ENCODE measurements at places on chromosomes 6 and 20. TPM values are rescaled to one million over a fixed set of nuclear protein-coding genes. Genes with fewer than 3 reads are reported as not detected.
A peak's percentile ranks its signal among the peaks of the same experiment; 100 is the strongest.

- DNase-seq: peak; percentile 82
Measured at GRCh38 chr6:31791324-31792089, 4.0 kb downstream of the VARS1 start.

- DNase-seq: no peak
Measured at GRCh38 chr6:169806701-169807100, 55.3 kb downstream of the ERMARD start.

GRCh38 chr6:38027685-38028373 is 208.3 kb downstream of the ZFAND3 start:
- DNase-seq: no peak

- no peak for DNase-seq
Measured at GRCh38 chr6:52373151-52373690, 11.3 kb downstream of the PAQR8 start.

- no peak for DNase-seq
Measured at GRCh38 chr6:44404022-44404714, 16.7 kb downstream of the CDC5L start.

GRCh38 chr6:71287038-71287437 is 1.6 kb upstream of the OGFRL1 start:
- DNase-seq: no peak

DNA sequence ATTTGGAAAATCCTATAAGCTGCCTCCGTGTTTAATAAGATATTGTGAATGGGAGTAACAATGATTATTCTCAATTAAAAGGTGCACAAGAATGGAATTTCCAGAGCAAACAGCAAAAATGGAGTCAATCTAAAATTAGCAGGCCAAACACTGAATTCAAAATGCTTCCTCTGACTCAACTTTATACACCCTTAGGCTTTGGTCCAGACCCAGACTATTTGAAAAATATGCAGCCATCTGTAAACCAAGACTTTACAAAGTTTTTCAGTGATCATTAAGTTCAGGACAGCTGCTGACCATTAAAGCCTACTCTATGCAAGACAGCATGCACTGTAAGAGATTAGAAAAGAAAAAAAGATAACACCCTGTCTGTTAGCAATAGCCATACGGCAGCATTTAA is 39.4 kb upstream of the CCN6 start:
- DNase-seq: no peak

- DNase-seq: peak; percentile 70
Measured at GRCh38 chr6:170293341-170294231, 2.7 kb upstream of the DLL1 start.

- DNase-seq: no peak
Measured at GRCh38 chr6:169409742-169410312, 156.2 kb upstream of the THBS2 start.

- DNase-seq: no peak
Measured at GRCh38 chr6:163038317-163038716, 310.5 kb downstream of the PACRG start.

GRCh38 chr6:168526841-168527281 is 85.9 kb downstream of the SMOC2 start:
- no peak for DNase-seq

GRCh38 chr20:54256202-54256601 is 48.3 kb downstream of the PFDN4 start:
- DNase-seq: no peak

DNA sequence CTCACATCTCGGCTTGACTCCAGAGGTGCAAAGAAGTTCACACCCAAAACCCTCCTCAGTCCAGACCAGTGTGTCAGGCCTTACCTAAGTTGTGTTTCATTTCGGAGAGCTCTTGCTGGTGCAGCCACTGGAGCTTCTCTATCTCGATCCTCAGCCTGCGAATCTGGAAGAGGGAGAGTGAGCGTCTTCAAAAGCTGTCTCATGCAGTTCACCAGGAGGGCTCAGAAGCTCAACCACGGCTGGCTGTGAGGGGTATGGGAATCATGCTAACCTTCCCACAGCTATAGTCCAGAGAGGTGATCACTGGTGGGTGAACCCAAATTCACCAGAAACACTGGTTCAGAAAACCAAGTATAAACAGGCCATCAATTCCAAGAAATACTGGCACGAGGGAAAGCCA is 129.4 kb downstream of the ZMYND8 start:
- no peak for DNase-seq

GRCh38 chr6:12598919-12599318 is 117.6 kb upstream of the PHACTR1 start:
- DNase-seq: no peak

- no peak for DNase-seq
Measured at GRCh38 chr20:5570452-5570851, 179.7 kb upstream of the SHLD1 start.

DNA sequence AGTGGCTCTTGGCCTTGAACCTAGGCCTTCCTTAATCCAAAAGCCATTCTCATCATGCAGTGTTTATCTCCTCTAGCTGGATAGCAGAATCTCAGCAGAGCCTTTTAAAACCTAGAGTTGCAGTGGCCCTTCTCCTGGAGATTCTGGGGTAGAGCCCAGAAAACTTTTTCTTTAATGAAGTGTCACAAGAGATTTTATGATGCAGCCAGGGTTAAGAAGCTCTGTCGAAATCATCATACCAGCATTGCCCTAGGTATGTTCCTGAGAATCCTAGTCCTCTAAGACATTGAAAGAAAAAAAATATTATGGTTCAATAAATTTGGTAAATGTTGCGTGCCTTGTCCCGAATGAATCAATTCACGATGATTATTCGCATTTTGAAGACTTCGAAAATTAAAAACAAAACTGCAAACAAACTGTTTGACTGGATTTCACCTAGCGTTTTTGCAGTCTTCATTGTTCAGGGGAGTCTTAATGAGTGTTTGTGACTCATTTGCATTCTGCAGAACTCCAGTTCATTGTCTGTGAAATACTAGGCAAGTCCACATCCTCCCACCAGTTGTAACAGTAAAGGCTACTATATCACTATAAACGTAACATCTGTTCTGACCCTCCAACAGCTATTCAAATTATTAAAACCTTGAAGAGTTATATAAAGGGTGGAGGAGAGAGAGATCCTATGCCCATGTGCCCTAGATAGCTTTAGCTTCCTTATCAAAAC is 198.6 kb downstream of the UST start:
- no peak for DNase-seq

- DNase-seq: peak; percentile 52
Measured at GRCh38 chr20:1900321-1900801, 5.2 kb downstream of the SIRPA start.

GRCh38 chr20:60139663-60140446 is 181.6 kb downstream of the CDH26 start:
- DNase-seq: no peak

GRCh38 chr6:123276546-123276980 is 280.5 kb downstream of the CLVS2 start:
- DNase-seq: no peak

DNA sequence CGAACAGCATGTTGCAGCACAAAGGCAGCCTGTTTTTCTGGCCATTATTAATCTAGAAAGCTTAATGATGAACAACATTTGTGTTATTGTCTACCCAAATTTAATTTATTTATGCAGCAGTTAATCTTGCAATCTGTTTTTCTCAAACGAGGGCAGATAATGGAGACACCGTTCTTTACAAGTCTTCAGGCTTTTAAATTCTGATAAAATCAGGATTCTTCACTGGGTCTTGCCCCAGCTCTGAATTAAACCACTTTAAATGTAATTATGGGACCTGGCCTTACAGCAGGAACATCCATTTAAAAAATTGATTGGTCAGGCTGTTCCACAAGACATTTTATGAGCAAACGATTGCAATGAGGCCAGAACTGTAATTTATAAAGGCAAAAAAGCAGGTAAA is 26.5 kb upstream of the INSM1 start:
- no peak for DNase-seq

GRCh38 chr6:56279331-56280080 is 32.1 kb upstream of the COL21A1 start:
- no peak for DNase-seq

GRCh38 chr20:37309936-37310590 is 20.6 kb downstream of the MANBAL start:
- DNase-seq: no peak

DNA sequence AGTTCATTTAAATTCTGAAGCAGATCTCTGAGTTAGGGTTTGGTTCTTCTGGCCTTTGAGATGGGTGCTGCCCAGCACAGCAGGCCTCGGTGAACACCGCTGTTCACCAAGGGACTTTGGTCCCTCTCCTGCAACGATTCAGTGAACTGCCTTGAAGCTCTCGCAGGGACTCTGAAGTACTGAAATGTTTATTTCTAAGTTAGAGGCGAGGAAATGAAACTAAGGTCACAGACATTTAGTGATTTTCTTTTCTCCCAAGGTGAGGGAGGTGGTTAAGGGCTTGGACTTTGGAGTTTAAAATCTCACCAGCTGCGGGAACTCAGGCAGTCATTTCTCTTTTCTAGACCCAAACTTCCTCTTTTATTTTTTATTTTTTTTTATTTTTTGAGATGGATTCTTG is 26.2 kb downstream of the E2F3 start:
- no peak for DNase-seq

- DNase-seq: no peak
Measured at GRCh38 chr6:4413073-4413472, 277.7 kb upstream of the ECI2 start.

DNA sequence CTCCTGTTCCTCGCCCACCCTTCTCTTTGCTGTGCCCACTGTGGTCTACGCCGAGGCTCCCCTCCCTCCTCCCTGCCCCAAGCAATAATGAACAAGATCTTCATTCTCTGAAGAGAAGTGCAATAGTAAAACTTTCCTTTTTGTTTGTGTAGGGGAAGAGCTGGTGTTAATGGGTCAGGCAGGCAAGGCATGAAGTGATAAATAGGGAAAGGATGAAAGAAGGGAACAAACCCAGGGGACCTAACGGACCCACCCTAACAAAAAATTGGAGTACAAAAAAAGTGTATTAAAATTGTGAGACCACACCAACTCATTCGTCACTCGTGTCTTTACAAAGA is 66.9 kb downstream of the ZBTB2 start:
- DNase-seq: no peak

DNA sequence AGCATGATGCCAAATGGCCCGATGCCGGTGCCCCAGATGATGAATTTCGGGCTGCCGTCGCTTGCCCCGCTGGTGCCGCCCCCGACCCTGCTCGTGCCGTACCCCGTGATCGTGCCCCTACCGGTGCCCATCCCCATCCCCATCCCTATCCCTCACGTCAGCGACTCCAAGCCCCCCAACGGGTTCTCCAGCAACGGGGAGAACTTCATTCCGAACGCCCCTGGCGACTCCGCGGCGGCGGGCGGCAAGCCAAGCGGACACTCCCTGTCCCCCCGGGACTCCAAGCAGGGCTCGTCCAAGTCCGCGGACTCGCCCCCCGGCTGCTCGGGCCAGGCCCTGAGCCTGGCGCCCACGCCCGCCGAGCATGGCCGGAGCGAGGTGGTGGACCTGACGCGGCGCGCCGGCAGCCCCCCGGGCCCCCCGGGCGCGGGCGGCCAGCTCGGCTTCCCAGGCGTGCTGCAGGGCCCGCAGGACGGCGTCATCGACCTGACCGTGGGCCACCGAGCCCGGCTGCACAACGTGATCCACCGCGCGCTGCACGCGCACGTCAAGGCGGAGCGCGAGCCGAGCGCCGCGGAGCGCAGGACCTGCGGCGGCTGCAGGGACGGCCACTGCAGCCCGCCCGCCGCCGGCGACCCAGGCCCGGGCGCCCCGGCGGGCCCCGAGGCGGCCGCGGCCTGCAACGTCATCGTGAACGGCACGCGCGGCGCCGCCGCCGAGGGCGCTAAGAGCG is 144.6 kb downstream of the SOBP start:
- peak; percentile 64 for DNase-seq

GRCh38 chr6:11917951-11918738 is 94.0 kb upstream of the HIVEP1 start:
- no peak for DNase-seq

GRCh38 chr6:160221423-160221822 is 37.2 kb downstream of the SLC22A2 start:
- no peak for DNase-seq

DNA sequence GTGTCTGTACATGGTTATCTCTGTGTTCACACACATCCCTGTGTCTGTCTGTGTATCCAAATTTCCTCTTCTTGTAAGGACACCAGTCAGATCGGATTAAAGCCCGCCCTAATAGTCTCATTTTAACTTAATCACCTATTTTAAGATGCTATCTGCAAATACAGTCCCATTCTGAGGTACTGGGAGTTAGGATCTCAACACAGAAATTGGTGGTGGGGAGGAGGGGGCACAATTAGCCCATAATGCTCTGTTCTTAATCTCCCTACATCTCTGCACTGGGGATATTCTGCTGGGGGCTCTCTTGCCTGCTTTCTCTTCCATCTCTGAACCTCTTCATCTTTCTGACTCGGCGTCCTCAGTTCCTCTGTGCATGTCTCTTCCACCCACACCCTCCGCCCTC is 320.7 kb downstream of the CDC5L start:
- DNase-seq: no peak

The IL20RA gene
- total RNA-seq: not detected

The PPIL1 gene
- 28.6 TPM for total RNA-seq

The PTK6 gene
- 0.17 TPM for total RNA-seq

The SGK2 gene
- total RNA-seq: 0.56 TPM

The NKX2-2 gene
- 1.2 TPM for total RNA-seq

The DNMT3B gene
- total RNA-seq: 29.0 TPM

The BMP7 gene
- total RNA-seq: 8.7 TPM

The REM1 gene
- 2.8 TPM for total RNA-seq

The C4A gene
- total RNA-seq: 9.3 TPM

The AURKA gene
- 12.4 TPM for total RNA-seq

The VWA7 gene
- total RNA-seq: 3.2 TPM

The PGC gene
- total RNA-seq: not detected

The TIAM2 gene
- total RNA-seq: 113 TPM

The RIMS4 gene
- total RNA-seq: 96.1 TPM

The TBC1D32 gene
- total RNA-seq: 24.2 TPM

The LAMA4 gene
- total RNA-seq: 0.22 TPM
